ENCODE measurements at places on chromosomes 1 and 21.

DNA sequence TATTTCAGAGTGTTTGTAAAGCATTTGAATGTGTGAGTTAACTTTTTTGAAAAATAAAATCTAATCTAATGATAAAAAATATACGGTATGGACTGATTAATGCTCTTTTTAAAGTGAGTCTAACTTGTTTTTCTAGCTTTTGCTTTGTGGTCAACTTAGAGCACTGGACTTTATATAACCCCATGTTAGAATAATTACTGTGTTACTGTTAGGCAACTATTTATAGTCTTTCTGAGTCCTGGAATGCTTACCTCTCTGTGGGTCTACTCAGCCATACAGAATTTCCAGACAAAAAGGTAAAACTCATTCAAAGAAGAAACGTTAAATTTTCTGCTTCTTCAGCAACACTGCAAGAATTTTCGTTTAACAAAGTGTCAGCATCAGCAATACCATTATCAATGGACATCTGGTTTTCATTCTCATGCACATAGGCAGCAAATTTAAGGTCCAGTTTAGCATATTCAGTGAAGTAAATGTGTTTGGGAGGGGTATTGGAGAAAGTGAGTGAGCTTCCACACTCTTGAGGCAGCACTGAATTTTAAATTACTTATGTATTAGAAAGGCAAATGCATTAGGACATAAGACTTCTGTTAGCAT is 664.7 kb upstream of the NEGR1 start:
- no peak for DNase-seq

DNA sequence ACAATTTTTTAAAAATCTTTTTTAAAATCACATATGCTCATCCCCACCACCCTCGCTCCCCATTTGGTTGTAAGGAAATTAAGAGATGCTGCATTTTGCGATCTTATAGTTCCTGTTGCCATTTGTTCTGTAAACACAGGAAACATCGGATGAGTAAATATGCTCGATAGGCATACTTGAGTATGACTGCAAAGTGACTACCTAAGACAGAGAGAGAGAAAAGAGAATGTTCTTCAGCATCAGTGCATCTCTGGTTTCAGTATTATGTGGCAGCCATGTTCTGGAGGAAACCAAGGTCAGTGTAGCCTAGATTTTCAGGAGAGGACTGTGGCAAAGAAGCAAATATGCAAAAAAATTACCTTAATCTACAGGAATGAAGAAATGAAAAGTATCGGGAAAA is 265.5 kb upstream of the FMN2 start:
- DNase-seq = no peak

GRCh38 chr1:110506541-110506940 is 12.4 kb downstream of the KCNA10 start:
- no peak for DNase-seq

DNA sequence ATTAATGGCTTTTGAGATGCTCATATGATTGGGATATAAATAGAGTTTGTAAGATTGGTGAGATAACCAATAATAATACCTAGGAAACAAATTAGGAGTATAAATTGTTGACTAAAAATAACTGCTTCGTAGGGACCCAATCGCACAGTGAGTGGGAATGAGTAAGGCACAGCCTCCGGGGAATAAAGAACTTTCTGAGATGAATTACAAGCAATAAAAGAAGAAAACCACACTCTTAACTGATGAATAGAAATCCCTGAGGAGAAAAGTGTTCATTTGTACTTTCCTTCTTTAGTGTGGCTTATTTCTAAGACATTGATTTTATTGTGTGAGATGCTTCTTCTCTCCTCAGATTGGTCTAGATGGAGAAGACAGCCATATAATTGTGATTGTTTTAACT is 443.4 kb upstream of the PRMT6 start:
- DNase-seq = no peak

DNA sequence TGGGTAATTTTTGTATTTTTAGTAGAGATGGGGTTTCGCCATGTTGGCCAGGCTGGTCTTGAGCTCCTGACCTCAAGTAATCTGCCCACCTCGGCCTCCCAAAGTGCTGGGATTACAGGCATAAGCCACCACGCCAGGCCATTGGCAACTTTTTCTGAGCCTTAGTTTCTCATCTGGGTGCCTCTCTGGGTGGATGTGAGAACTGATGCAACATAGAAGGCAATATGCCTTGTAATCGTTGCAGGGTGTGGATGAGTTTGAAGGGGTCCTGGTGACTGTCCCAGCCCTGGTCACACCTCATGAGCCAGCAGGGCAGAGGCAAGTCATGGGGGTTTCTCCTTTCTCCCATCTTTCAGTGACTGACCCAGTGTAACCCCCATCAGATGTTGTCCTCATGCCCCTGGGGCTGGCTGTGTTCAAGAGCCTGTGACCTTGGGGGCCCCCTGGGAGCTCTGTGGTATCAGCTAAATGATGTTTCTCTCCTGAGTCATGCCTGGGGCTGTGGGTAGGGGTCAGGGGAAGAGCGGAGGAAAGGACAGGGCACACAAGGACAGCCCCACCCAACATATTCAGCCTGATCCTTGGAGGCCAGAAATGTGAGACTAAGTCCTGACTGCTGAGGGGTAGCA is 3.6 kb downstream of the COL9A2 start:
- no peak for DNase-seq

DNA sequence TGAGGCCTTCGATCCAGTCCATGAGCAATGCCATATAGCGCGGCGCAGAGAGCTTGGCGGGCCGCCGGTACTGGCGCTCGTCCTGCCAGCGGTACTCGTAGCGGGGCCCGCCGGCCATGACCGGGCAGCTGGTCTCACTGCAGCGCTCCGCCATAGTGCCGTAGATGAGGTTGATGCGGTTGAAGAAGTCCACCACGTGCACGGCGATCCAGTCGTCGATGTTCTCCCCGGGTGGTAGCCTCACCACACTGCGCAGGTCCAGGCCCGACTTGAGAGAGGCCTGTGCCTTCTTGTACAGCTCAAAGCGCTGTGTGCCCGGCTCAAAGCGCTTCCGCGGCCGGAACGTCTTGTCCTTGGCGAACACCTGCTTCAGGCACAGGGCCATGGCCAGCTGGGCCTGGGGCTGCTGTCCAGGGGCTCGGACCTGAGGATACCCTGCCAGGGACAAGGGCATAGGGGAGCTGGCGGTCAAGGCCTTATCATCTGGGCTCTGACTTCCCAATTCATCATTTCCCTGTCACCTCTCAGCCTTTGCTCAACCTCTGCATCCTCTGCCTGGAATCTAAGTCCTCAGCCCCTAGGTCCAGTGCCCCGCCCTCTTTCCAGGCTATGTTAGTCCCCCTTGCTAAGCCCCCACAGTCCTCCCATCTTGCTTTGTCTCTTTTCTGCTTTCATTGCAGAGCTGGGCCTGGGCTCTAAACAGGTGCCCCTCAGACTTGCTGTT is 3.5 kb downstream of the MOB3C start:
- DNase-seq = no peak

GRCh38 chr1:8302081-8302956 is 15.6 kb upstream of the SLC45A1 start:
- no peak for DNase-seq
